NCI-H1092 (cell line): ENCODE measurements at places on chromosomes 12 and 14.

DNA sequence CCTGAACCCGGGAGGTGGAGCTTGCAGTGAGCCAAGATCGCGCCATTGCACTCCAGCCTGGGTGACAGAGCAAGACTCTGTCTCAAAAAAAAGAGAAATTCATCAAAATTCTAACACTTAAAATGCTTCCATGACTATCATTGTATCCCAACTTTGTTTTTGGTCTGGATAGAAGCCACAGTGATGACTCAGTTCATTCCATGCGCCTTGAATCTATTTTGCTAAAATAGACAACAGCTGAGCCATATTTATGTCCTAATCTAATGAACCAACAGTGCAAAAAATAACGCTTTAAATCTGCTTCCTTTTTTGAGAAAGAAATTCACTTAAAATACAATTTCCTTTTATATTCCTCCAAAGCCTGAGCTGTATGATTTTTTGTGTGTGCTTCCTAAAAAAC, 23.2 kb upstream of the BICD1 start:
- no peak for DNase-seq

GRCh38 chr14:68520637-68521556, 272.0 kb downstream of the ZFP36L1 start:
- DNase-seq, result no peak

DNA sequence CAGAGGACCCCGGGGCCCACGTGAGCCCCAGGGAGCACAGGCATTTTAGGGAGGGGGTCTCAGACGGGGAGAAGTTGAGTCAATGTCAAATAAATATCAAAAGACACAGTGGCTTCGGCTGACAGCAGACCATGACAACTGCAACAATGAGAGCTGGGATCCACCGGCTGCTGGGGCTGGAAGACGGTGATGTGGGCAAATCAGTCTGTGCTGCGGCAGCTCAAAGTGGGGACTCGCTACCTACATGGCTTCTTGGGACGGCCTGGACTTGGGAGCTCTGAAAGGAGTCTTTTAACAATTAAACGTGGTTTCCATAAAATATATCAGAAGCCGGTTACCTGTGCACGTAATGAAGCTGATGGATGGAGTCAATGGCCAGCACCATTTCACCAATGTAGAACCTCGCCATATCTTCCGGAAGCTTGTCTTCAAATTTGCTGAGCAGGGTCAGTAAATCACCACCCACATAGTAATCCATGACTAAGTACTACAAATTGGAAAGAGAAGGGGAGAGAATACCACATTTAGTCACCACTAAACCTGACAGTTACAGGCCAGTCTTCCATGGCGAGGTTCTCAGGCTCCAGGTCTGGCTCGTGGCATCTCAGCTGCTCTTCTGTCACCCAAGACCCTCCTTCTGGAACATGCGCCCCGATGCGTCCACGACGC, 58.0 kb downstream of the CDC42BPB start:
- DNase-seq, result no peak

DNA sequence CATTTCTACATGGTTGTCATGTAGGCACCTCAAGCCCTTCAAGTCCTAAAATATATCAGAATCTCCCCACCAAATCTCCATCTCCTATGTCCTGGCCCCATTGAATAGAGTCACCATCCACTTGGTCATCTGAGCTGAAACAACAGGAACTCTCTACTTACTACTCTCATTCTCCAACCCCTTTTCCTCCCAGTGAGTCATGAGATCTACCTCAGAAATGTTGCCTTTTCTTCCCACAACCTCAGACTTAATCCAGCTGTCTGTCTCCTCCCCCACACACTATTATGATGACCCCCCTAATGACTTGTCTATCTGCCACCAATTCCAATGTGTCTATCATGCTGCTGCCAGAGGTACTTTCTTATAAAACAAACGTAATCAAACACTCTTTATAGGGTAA, 72.3 kb upstream of the TMEM263 start:
- DNase-seq, result no peak

- no peak for DNase-seq
These were observed 3.1 kb downstream of the MAP3K12 start for GRCh38 chr12:53495903-53496751.

- no peak for DNase-seq
These were observed 105.2 kb downstream of the RBM19 start for GRCh38 chr12:113860950-113861349.

GRCh38 chr12:121894633-121895032, 6.0 kb downstream of the PSMD9 start:
- DNase-seq, result no peak

- DNase-seq, result no peak
These were observed 158.1 kb downstream of the FLRT2 start for GRCh38 chr14:85688006-85688405.

DNA sequence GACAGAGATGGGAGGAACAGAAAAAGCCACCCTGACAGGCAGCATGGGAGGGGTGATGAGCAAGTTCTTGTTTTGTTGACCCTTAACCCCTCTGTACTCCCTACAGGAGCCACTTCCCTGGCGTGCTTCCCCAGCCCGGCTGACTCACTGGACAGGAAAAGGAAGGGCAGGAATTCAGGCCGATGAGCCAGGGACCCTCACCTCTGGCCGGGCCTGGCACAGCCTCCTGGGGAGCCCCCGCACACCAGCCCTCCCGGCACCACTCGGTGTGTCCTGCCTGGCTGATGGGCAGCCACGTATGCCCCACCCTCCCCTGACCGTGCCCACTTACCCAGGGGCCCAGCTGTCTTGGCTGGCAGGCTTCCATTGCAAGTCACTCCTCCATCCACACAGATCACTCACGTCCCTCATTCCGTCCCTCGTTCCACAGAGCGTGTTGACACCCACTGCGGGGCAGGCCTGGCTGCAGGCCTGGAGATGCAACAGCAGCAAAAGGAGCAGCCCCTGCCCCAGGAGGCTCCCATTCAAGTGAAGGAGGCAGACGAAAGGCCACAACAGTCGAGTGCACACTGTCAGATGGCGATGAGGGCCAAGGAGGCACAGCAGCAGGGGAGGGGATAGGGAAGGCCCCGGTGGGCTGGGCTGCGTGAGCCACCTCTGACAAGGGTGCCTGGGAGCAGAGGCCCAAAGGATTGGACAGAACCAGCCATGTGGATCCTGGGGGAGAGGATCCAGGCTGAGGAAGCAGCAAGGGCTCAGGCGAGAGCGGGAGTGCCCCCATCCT, 19.7 kb upstream of the CD9 start:
- DNase-seq, result no peak

DNA sequence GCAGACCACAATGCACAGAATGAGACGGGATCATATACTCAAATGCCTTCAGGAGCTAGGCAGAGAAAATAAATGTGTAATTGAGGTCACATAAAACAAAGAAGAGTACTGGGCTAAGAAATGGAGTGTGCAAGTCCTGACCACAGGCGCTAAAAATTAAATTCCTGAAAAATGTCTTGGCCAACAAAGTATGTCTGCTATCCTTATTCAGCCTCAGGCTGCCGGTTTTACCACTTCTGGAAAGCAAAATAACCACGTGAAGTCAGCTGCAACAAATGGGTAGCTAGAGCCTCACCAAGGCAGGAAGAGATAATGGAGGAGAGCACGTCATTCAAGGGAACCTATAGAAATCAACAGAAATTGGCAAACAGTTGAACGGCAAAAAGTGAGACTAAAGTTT, 3.1 kb downstream of the PYGL start:
- DNase-seq, result no peak

DNA sequence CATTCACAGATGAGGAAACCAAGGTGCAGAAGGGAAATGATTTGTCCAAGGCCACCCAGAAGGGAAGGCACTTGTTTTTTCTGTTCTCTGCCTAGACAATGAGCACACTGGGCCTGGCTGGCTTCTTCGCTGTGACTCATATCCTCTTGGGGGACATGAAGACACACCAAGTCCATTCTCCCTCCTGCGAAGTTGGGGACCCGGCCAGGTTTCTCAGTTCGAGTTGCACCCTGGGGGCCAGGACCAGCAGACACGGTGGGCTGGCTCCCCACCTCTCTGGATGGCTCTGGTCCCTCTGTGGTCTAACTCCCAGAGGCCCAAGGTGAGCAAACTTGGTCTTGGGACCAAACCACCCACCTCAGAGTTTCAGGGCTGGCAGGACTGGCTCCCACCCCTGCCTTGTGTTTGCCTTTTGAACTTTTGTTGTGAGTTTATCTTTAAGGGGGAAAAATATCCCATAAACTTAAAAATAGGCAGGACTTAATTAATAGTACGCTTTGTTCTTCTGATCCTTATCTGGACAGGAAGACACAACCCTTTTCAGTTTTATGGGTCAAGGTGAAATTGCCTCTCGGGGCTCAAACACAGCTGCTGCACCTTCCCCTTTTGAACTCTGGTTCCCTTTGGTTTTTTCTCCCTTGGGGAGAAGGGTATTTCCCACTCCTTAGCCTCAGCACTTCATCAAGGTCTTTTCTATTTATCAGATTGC, 9.0 kb upstream of the MLEC start:
- no peak for DNase-seq

- DNase-seq, result no peak
These were observed 105.4 kb upstream of the HIF1A start for GRCh38 chr14:61589691-61590581.

GRCh38 chr14:89040080-89040459, 215.6 kb downstream of the TTC8 start:
- no peak for DNase-seq

GRCh38 chr12:114562654-114563053, 121.3 kb downstream of the TBX3 start:
- no peak for DNase-seq

DNA sequence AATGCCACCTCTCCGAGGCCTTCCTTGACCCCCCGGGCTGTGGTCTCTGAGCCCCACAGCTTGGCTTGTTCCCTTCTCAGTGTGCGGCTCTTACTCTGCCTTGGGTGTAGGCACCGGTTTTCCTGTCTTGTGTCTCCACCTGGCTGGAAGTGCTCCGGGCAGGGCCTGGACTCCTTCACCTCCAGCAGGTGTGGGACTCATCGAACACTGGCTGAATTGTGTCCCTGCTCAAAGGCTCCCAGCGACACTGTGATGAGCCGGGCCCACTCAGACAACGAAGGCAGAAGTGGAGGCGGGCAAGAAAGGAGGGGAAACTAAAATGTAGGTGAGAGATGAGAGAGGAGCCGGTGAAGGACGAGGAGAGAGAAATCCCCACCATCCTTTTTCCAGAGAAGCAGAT, 18.0 kb downstream of the TMEM63C start:
- DNase-seq, result no peak
